ENCODE measurements at places on chromosomes 6 and 20.

- no peak for DNase-seq
These were observed 519.4 kb downstream of the CDKAL1 start for GRCh38 chr6:21053612-21054011.

- no peak for DNase-seq
These were observed 2.5 kb upstream of the IGF2R start for GRCh38 chr6:159966339-159966738.

- no peak for DNase-seq
These were observed 1003.7 kb downstream of the EPHA7 start for GRCh38 chr6:92415656-92416055.

DNA sequence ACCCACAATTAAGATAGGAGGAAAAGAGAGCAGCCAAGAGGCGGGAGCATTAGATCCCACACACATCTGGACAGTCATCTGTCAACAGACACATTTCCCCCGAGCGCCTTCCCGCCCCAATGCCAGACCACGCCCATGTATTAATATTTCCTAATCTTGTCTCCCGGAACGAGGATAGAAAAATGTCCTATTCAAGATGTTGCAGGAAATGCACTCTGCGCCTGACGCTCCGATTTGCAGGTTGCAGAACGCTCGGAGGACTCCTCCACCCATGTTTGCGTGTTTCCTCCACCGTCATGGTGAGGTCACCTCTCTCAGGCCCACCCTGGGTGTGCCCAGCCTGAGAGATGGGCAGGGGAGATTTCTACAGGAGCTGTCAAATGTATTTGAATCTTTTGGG lies 215.2 kb downstream of the TAF4 start:
- DNase-seq: no peak

GRCh38 chr6:132445201-132445951 lies 44.1 kb upstream of the MOXD1 start:
- DNase-seq: no peak

GRCh38 chr6:140271759-140272377 lies 897.4 kb upstream of the CITED2 start:
- DNase-seq: no peak

Measured in cerebellar cortex (tissue), 1 donor.